ENCODE measurements at places on chromosomes 6 and 20. TPM values are rescaled to one million over a fixed set of nuclear protein-coding genes. Genes with fewer than 3 reads are reported as not detected.

PTPRK gene
- 58.6 TPM for polyA plus RNA-seq

DNA sequence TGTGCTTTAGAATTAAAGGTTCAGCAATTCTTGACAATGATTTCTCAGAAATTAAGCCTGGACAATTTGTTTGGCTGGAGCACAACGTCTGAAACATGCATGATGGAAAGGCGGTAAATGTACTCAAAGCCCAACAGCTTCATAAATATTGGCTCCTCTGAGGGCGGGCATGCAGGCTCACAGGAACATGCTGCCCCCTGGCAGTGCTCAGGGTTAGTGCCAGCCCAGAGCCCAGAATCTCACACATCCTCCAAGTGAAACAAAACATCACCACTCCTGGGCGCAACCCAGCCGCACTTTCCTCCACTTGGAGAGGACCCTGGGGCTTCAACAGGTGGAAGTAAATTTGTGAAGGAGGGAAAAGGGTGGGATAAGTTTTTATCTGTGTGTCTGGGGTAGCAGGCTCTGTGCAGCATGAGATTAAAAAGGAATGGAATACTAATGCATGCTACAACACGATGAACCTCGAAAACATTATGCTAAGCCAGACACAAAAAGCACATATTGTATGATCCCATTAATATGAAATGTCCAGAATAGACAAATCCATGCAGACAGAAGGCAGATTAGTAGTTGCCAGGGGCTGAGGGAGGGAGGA is 54.1 kb upstream of the PTPRT start:
- peak; percentile 8 for DNase-seq

- no peak for DNase-seq
Observed at GRCh38 chr6:30781743-30782424, 37.5 kb upstream of the IER3 start.

DNA sequence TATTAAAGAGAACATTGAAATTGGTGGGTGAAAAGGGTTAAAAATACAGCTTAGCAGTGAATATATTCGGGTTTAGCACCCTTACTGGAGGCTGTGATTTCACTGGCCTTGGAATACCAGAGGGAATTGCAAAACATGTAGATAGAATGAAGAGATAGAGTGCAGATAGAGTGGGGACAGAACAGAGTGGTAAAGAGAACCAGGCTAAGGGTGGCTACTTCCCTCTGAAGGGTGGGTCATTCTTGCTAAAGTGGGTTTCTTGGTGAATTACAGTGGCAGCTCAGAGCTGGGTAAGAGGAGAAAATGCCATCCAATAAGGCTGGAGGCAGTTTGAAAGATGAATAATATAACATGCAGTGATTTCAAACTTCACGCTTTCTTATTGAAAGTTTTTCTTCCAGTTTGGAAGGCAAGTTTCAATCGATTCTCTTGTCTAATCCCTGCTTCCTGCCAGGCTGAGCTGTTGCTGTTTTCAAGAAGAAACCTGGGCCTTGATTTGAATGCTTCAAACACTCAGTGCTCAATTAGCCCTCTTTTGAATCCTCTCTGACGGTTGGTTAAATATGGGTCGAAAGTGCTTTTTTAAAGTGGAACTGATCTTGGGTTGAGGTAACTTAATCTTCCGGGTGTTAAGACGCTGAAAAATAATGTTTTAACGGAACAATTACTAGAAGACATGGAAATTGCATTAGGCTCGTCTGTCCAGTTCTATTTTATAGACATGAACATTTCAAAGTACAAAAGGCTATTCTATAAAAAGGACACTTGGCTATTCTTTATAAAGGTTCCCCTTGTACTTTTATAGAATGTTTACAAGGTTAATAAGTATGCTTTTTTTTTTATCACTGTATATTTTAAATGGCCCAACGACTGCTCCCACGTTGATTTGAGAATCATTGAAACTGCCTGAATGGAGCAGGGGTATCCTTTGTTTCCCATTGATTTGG is 203.3 kb downstream of the BCAS1 start:
- no peak for DNase-seq

Measured in left renal pelvis (tissue), 4 donors.